ENCODE measurements at places on chromosomes 5 and 9. TPM values are rescaled to one million over a fixed set of nuclear protein-coding genes. Genes with fewer than 3 reads are reported as not detected.

DNA sequence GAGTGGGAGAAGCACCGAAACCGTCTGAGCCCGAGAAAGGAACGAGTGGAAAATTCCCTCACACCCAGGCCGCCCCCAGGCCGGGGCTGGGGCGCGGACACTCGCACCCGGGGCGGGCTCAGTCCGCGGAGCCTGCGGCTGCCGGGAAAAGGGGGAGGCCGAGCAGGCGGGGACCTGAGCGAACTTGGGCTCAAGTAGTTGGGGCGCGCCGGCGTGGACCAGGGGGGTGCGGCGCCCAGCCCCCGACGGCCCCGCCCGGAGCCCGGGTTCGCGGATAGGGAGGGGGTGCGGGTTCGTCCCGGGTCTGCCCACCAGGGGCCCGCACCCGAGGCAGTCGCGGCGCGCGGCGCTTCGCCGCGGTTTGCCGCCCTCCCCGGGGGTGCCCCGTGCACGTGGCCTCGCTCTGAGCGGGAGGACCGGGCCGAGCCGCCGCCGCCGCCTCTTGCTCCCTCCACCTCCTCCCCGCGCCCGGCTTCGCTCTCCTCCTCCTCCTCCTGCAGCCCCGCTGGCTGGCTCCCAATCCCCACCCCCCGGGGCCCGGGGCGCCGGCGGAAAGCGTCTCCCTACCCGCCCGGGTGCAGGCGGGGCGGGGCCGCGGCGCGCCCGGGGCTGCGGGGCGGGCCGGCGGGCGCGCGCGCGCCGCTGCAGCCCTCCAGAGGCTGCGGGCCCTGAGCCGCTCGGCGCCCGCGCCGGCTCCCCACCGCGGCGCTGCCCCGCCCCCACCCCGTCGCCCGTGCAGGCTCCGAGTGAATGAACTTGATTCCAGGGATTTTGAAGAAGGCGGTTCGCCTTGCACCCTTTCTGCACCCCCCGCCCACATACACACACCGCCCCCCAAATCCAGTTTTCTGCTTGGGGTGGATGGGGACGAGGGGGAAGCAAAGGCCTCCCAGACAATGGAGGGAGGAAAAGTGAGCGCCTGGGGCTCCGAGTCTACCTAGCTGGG lies 1.3 kb upstream of the NFIB start:
- H3K27ac ChIP-seq, result peak overlapping the region; percentile 78

- no peaks in the 10 kb centered on the region for H3K36me3 ChIP-seq
- DNase-seq, result no peak
- no peak overlapping the region for H3K27ac ChIP-seq
- no peaks in the 10 kb centered on the region for H3K27me3 ChIP-seq
Measured at GRCh38 chr5:80917631-80918030, 42.5 kb upstream of the RASGRF2 start.

The MCTP1 gene
- 45.9 TPM for total RNA-seq

The SLF1 gene
- 5.3 TPM for total RNA-seq

Data from astrocyte (in vitro differentiated cells and primary cell).